ENCODE measurements at places on chromosomes 3 and 15.

DNA sequence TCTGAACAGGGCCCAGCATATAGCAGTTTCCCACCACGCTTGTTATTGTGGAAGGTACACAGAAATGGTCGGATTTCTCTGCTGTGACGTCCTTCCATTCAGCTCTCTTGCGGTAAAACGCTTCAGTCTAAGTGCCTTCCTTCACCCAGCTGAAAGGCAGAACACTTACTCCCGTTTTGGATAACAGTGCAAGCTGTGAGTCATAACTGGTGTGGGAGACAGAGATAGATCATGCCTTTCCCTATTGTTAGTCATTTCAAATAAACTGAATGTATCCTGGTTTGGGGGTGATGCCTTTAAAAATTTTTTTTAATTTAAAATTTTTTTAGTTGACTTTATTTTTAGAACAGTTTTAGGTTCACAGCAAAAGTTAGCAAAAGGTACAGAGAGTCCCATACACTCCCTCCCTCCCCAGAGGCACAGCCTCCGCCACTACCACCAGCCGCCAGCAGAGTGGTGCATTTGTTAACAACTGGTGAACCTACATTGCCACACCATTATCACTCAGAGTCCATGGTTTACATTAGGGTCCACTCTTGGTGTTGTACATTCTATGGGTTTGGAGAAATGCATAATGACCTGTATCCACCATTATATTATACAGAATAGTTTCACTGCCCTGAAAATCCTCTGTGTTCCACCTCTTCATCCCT, 94.9 kb upstream of the NSMCE3 start:
- DNase-seq, result no peak

- no peak for DNase-seq
Measured at GRCh38 chr3:46852839-46853355, 10.3 kb downstream of the MYL3 start.

GRCh38 chr3:10381336-10381735, 60.4 kb upstream of the SEC13 start:
- no peak for DNase-seq

DNA sequence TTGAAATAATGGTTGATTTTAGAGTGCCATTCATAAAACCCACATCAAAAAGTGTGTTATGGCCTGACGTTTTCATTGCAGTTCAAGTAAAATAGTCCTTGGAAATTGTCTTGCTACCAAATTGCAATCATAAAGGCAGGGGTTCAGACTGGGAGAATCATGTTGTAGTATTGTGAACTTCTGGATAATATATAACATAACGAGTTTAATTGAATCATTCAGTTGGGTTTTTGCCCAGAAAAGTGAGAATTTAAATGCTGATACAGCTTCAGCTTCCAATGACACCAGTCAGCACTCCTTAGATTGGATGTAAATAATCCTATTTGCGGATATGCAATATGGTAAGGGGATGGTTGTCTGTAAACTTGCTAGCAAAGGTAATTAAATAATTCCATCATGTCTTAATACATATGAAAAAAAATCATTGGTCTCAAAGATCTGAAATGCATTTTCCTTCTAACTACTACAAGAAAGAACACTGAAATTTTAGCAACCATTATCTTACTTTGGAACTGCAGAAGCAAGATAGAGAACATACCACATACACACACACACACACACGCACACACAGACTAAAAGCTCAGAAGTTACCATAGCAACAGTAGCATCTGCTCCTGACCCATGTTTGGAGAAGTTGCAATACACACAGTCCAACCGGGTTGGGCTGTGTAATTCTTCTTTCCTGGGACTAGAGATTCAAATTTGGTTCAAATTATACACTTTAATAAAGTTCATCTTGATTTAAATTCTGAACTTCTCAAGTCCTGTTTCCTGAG, 686.2 kb upstream of the NR2F2 start:
- no peak for DNase-seq

GRCh38 chr3:107523539-107524325, 970 bp downstream of the BBX start:
- peak; percentile 51 for DNase-seq

GRCh38 chr15:66775127-66776105, 73.4 kb downstream of the SMAD6 start:
- DNase-seq, result peak; percentile 67

GRCh38 chr3:62873451-62873760, 1.8 kb downstream of the CADPS start:
- no peak for DNase-seq

DNA sequence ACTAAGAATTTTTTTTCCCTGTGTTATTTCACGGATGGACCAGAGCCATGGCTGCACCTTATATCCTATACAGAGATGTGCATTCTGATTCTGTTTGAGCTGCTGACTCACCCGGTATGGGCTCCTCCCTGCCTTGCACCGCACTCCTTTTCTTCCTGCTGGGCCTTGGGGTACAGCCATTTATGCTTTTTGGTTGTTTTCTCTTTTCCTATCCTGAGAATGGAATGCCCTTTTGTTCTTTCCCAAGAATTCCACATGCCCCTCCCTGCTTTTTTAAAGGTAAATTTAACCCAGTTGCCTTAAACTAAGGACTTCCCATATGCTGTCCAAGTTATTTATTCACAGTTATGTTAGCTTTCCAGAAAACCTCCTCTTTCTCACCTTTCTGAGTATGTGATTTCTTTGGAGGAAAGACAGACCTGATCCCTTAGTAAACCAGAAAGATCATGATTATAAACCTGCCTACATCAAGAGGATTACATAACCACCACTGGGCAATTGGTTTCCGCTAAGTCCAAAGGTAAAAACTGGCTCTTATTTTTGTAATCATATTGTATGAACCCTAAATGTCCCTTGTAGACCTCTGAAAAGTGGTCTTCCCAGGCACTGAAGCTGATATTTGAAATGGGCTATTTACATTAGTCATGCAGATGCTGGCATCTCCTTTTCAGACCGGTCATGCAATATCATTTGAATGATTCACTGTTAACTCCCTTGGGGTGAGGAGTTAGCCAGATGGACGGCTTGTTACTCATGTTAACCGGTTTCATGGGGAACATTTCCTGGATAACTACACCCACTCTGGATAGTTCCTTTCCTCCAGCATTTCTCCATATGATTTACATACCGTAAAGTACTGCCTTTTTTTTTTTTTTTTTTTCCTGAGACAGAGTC, 45.5 kb downstream of the TMOD3 start:
- no peak for DNase-seq

DNA sequence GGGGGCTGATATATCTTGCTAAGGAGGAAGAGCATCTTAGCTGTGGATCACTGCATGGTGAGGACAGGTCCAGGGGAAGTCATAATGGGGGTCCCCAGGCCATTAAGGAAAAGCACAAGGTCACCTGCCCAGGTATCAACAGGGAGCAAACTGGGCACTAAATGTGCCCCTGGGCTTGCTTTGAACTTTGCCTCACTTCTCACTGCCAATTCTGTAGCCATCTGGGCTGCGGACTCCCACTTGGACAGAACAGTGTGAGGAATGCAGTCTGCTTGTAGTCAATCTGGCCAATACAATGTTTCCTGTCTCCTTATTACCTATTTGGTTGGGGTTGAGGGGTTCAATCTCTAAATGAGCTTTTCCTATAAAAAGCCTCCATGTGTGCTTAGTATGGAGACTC, 21.3 kb downstream of the ARRDC4 start:
- no peak for DNase-seq

- peak; percentile 99 for DNase-seq
Measured at GRCh38 chr15:67254238-67255175, at the start of the genes AAGAB and IQCH. Gene AAGAB (minus strand): TSS chr15:67254661. CDS start chr15:67254631, 30 bp downstream. Gene IQCH (plus strand): TSS chr15:67254786. CDS start chr15:67254897, 111 bp downstream.

DNA sequence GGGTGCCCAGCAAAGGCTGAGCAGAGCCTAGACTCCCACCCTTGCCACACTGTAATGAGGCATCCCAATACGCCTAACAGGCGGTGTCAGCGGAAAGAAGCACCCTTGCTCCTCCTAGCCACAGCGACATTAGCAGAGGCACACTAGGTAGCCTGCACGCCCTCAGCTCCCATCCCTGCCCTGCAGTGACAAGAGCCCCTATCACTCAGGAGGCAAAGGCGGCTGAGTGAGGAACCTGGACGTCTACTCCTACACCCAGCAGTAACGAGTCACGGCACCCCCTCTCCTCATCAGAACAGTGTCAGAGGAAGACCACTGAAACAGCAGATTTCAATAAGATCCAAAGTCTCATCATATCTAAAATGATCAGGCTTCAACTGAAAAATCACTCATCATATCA, 12.0 kb upstream of the MAP6D1 start:
- no peak for DNase-seq

DNA sequence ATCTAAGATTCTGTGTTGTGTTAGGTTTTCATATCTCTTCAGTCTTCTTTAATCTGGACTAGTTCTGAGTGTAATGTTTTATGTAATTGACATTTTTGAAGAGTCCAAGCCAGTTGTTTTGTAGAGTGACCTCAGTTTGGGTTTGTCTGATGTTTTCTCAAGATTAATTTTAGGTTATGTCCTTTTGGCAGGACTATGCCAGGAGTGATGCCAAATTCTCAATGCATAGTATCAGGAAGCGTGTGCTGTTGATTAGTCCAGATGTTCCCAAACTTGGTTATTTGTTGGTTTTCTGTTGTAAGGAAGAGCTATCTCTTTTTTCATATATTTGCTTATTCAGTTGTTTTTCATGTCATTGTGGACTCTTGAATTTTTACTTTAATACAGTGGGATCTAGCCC, 32.6 kb downstream of the NMD3 start:
- no peak for DNase-seq

DNA sequence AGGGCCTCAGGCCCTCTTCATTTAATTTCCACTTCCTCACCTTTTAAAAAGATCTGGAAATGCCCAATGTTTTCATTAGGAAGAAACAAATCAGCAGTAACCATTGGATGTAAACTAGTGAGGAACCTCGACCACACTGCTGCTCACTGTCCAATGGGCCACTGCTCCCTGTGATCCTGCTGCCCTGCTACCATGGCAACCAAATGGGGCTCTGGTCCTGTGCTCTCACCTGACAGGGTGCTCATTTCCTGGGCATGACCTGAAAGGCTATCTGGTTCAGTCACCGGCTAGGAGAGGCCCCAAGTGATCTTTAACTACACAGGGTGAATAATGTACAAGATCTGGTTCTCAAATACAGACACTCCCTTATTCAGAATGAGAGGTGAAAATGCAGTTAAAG, 54.6 kb downstream of the ARHGEF3 start:
- DNase-seq, result no peak

DNA sequence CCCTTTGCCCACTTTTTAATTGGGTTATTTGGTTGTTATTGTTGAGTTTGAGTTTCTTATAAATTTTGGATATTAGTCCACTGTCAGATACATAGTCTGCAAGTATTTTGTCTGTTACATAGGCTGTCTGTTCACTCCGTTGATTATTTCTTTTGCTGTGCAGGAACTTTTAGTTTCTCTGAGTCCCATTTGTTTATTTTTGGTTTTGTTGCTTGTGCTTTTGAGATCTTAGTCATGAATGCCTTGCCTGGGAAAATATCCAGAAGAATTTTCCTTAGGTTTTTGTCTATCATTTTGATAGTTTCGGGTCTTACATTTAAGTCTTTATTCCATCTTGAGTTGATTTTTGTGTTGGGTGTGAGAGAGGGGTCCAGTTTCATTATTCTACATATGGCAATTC, 254.5 kb downstream of the NLGN1 start:
- no peak for DNase-seq

- DNase-seq, result no peak
Measured at GRCh38 chr3:114464548-114464947, 170.7 kb downstream of the TIGIT start.

GRCh38 chr15:99726333-99726732, 6.9 kb downstream of the LYSMD4 start:
- DNase-seq, result no peak

GRCh38 chr15:75900577-75900976, 3.1 kb upstream of the FBXO22 start:
- no peak for DNase-seq

DNA sequence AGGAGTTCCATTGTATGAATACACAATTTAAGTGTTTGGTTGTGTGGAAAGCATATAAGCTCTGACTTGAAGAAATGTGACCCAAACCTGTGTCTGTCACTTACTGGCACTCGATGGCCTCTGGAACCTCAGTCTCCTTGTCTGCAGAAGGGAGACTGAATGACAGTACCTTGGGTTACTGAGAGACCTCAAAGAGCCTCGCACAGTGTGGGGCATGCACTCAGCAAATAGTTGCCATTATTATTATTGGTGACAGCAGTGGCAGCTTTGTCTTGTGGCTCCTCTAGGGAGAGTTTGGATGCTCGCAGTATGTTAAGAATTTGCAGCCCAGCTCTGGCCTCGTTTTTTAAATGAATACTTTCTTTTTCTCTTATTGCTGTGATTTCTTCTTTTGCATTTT, 43.4 kb downstream of the EEFSEC start:
- no peak for DNase-seq

DNA sequence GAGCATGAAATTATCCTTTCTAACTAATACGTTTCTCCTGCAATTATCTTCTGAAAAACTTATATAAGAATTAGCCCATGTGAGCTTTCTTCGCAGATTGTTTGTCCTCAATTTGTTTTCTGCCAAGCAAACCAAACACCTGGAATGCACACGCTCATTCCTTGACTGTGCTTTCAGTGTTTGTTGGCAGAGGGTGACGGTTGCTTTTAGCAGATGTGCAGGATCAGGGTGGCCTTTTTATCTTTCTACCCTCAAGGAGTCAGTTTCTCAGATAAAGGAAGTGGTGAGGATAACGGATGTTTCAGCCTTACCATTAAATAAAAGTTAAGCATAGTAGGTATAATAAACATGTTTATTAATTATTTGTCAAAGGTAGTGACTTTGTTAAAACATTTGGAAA, 15.2 kb downstream of the ARPP21 start:
- no peak for DNase-seq

GRCh38 chr15:29139540-29140459, 129.8 kb downstream of the NSMCE3 start:
- peak; percentile 43 for DNase-seq

- no peak for DNase-seq
Measured at GRCh38 chr3:121491683-121492320, 54.0 kb downstream of the POLQ start.

DNA sequence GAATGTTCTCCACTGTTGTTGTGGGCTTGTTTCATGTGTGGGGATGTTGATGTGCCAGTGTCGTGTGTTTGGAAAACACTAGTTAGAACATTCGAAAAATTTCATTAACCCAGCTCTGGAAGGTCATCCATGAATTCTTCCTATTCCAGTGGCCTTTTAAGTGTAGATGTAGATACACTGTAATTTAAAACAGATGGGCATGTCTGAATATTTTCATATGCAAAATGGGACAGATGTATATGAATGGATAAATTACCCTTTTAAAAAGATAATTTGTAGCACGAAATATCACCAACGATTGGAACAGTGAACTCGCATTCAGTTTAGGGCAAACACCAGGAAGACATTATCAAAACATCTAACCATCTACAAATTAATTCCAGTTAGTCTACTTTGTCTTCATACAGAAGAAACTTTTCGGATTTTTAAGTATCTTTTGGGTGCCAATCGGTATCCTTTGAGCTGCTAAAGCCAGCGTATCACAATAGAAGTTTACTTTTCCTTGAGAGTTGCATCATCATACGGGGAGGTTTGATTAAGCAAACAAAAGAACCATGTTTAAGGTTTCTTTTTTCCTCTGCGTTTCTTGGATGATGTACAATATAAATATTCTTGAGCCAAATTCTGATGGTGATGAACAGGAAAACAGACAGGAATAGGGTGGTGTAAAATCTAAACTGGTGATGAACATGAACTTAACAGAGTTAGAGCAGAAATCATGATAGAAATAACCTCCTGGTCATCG, 528.1 kb downstream of the FOXP1 start:
- DNase-seq, result no peak
